Neuronal stem cell (in vitro differentiated cells): ENCODE measurements at places on chromosomes 2 and 18.

GRCh38 chr2:85853499-85854165 is 35.2 kb downstream of the ST3GAL5 start:
- H3K27me3 ChIP-seq = no peaks in the 10 kb centered on the region
- H3K4me3 ChIP-seq = no peak overlapping the region
- no peak for DNase-seq

DNA sequence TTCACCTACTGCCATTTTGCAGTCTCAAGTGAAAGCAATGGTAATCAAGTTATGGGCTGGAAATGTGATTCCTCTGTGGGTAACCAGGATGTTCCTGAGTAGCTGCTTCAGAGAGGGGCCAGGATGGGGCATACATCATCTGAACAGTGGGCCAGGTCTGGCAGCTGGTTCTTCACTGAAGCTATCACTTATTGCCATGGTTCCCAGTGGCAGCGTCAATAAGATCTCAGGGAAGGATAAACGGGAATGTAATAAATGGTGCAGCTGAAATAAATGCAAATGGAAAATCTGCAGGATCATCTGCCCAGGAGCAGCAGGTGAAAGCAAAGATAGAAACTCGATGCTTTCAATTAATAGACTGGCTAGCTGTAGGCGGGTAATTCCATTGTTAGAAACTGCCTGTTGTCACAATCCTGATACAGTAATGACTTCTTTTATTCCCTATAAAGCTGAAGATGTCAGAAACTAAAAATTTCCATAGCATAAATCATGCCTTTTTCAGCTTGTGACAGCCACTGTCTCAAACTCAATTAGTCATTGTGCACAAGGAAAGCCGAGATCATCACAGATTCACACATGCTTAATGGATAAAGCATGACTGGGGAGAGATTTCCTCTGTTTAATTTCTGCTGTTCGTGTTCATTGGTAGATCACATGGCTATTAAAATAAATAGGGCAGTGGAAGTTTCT is 56.2 kb upstream of the CCDC85A start:
- H3K36me3 ChIP-seq = no peaks in the 10 kb centered on the region
- no peak for DNase-seq
- no peak overlapping the region for H3K4me3 ChIP-seq
- no peaks in the 10 kb centered on the region for H3K4me1 ChIP-seq

DNA sequence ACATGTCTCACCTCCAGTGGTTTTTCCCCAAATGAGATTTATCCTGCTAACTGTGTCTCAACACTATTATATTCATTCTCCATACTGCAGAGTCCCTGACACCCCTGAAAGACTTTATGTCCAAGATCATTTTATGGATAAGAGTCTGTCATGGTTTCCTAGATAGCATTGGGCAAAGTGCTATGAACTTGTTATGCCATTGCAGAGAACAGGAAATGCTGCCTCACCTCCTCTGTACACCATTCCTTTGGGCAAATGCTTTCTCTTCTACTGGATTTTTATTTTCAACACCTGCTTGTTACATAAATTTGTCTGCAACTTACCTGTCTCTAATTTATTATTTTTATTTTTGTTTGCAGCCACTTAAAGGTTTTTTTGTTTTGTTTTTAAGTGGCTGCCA is 652.5 kb upstream of the FAM98A start:
- no peak for DNase-seq
- H3K27ac ChIP-seq = no peak overlapping the region
- H3K27me3 ChIP-seq = no peaks in the 10 kb centered on the region
- no peaks in the 10 kb centered on the region for H3K36me3 ChIP-seq
- no peak overlapping the region for H3K4me3 ChIP-seq

GRCh38 chr18:7567474-7568425 is 634 bp downstream of the PTPRM start:
- no peaks in the 10 kb centered on the region for H3K36me3 ChIP-seq
- H3K27ac ChIP-seq = no peak overlapping the region
- H3K4me1 ChIP-seq = peaks cover 2% of the 10 kb centered on the region
- peak; percentile 59 for DNase-seq
- H3K27me3 ChIP-seq = peaks cover 8% of the 10 kb centered on the region

GRCh38 chr2:19574778-19575260 is 216.4 kb upstream of the OSR1 start:
- no peaks in the 10 kb centered on the region for H3K27me3 ChIP-seq
- H3K36me3 ChIP-seq = no peaks in the 10 kb centered on the region
- peak; percentile 4 for DNase-seq
- no peaks in the 10 kb centered on the region for H3K4me1 ChIP-seq
- no peak overlapping the region for H3K4me3 ChIP-seq

DNA sequence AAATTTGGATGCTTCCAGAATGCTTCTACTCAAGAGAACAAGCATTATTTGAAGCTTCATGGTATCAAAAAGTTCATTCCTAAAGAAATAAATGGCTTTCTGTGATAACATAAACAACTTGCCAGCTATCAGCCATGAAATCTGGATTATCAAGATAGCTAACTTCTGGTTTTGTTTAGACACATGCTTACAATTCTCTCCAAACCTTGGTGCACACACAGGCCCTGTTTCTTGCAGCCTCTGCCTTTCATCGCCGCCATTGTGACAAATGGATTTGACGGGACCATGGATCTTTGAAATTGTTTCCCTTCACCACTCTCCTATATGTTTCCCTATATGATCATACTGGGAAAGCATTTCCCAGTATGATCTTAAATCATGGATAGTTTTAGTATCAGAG is 47.9 kb upstream of the CABLES1 start:
- H3K27ac ChIP-seq = no peak overlapping the region
- no peaks in the 10 kb centered on the region for H3K36me3 ChIP-seq
- peaks cover 2% of the 10 kb centered on the region for H3K27me3 ChIP-seq
- peaks cover 4% of the 10 kb centered on the region for H3K4me1 ChIP-seq
